ENCODE measurements at places on chromosomes 5 and 9.

- DNase-seq: no peak
Measured at GRCh38 chr9:14278291-14278721, 35.6 kb downstream of the NFIB start.

GRCh38 chr5:52804981-52805380 lies 17.3 kb downstream of the ITGA1 start:
- no peak for DNase-seq

- no peak for DNase-seq
Measured at GRCh38 chr5:112366987-112367386, 52.1 kb downstream of the EPB41L4A start.

DNA sequence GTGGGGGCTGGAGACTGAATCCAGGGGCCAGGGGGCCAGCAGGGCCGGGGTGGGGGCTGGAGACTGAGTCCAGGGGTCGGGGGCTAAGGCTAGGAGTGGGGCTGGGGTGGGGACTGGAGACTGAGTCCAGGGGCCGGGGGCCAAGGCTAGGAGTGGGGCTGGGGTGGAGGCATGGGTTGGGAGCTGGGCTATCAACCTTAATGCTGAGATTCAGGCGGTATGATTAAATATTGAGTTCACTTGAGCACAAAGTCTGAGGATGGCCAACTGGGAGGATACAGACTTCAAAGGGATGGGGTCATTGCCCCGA lies 17.0 kb upstream of the LRRC14B start:
- no peak for DNase-seq

DNA sequence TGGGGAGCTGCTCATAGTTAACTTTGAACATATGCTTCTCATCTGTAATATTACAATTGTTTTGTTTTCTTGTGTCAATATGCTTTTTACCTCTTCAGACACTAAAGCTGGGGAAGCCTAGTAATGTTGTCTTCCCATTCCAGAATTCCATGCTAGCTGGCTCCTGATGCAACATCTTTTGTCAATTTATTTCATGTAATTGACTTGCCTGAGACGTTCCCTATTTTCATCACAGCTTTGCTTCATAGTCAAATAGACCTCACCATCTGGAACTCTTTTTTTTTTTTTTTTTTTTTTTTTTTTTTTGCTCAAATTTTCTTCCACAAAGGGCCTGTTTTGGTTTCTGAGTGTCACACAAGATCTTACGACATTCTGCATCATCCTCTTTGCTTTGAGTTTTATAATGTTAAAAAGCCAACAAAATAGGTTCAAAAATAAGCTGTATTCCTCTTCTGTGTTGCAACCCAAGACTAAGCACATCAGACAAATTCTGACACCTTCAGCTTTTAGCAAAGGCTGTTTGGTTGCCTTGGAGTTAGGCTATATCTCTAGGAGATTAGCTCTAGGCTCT lies 235.2 kb downstream of the NR3C1 start:
- DNase-seq: no peak

DNA sequence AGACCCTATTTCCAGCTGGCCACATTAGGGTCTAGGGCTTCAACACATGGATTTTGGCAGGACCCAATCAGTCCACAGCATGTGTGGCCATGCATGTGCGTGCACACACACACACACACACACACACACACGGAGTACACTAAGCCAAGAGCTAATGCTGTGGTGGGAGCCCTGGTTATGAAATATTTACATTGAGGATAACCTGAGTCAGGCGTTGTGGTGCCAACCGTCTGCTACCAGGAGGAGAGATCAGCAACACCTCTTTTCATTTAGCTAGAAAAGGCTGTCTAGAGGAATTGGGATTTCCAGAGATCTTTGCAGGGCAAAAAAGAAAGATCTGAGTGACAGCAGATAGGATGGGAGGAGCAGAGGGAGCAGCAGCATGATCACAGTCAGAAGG lies 141.5 kb downstream of the TRPM3 start:
- no peak for DNase-seq

DNA sequence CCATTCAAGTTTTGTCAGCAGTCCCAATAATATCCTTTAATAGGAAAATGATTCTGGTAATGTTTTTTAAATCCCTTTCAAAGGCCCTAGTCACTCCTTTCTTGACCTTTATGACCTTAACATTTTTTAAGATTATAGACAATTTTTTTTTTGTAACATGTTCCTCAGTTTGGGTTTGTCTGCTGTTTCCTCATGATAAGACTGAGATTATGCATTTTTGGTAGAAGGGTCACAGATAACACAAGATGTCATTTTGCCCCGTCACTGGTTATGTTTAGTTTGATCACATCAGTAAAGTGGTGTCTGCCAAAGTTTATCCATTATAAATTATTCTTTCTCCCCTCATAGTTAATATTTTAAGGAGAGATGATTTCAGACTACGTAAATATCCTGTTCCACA lies 16.0 kb upstream of the PTPDC1 start:
- no peak for DNase-seq

GRCh38 chr9:69357821-69358220 lies 32.8 kb downstream of the ENTREP1 start:
- no peak for DNase-seq

DNA sequence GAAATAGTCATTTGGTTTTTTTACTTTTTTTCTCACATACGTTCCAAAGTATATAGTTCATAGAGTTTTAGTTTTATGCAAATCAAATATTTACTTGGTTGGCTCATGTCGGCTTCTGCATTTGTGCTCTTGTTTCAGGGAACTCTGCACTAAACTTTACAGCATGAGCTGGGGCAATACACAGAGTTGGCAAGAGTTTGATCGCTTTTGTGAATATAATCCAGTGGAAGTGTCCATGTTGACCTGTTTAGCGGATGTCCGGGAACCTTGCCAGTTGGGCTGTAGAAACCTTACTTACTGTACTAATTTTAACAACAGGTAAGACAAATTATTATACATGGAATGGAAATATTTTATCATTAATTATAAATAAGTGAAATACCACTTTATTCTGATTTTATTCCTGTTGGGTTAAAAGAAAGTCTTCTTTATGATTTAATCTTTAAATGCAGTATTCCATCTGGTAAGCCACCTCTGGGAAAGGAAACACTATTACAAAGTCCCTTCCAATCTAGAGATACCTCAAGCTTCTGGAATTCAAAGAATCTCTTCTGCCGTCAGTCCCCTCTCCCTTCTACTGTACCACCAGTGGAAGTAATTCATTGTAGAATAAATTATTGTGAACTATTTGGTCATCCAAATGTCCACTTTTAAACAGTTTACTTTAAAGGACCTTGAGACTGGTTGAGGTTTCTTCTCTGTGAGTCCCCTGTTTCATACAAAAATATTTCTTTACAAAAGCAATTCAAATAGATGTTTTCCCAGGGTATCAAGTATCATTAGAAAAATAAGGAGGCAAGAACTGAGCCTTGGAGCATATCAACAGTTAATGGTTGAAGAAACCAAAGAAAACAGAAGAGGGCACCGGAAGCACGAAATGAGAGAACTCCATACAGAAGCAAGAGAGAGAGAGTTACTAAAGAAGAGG lies 45.2 kb upstream of the GLIPR2 start:
- DNase-seq: no peak

DNA sequence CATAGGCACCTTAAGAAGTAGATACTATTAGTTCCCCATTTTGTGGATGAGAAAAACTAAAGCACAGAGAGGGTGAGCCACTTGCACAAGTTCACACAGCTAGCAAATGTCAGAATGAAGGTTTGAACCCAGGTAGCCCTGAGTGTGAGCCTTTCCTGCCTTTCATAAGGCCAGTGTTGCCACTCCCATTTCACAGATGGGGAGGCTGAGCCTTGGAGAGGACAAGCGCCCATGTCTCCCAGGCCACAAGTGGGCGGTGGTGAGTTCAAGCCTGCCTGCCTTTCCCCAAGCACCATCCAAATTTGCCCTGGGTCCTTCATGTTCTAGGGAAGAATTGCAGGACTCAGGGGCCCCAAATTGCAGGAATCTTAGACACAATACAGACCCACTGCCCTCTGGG lies 50.6 kb downstream of the LHX2 start:
- DNase-seq: no peak

GRCh38 chr5:175747539-175748060 lies 89.7 kb downstream of the HRH2 start:
- DNase-seq: no peak

DNA sequence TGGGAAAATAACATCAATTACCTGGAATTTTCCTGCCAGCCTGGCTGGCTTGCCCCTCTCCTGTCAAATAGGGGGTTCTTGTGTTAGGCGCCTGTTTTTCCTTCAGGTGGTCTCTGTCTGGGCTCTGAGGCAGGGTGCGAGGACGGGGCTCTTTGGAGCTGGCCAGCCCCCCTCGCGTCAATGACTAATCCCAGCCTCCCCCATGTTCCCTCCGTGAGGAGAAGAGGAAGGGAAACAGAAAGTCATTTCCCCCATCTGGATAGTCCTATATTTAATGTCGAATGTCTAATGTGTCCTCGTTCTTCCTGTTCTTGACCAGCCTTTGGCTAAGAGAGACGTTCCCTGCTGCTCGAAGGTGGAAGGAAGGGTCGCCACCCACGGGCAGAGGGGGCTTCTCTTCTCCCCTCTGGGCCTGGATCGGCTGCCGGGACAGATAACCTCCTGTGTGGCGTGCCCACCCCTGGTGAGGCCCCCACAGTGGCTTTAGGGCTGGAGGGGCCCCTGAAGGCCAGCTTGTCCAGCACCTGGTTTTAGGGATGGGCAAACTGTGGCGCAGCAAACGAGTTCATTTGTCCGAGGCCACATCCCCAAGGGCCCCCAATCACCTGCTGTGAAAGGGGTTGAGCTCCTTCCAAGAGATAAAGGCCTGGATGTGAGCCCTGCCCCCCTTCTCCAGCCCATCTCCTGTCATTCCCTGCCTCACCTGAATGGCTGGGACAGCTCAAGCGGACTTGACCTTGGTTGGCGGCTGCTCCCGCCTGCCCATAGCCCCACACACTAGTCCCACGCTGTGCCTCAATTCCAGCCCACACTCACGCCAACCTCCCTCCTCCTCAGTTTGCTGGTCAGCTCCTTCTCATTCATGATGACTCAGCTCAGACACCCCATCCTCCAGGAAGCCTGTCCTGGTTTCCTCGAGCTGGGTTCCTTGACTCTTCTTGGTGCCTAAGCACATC lies 35.9 kb upstream of the UNC5A start:
- DNase-seq: no peak

Measured in NCI-H187 (cell line).